Gastrocnemius medialis (tissue), 4 donors: ENCODE measurements at places on chromosomes 13 and 19. TPM values are rescaled to one million over a fixed set of nuclear protein-coding genes. Genes with fewer than 3 reads are reported as not detected.

Gene NOP53
- 141 TPM for total RNA-seq

Gene PCSK4
- total RNA-seq = 0.12 TPM

DNA sequence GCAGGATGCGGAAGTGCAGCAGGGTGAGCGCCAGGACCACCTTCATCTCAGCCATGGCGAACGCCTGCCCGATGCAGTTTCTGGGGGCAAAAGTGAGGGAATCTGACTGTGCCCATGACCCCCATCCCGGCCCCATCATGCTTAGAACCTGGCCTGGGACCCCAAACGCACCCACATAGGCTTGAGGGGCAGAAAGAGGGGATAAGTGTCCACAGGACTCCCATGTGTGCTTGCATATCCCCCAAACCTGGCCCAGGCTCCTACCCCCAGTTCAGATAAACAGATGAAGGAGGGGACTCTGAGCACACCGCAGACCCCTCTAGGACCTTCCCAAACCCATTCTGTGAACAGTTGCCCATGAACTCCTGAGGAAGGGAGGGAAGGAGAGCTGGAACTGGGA is 16.0 kb upstream of the CYP4F2 start:
- DNase-seq = no peak

GRCh38 chr19:4781801-4782200 is 9.7 kb upstream of the FEM1A start:
- DNase-seq = no peak
